GM12878 (cell line): ENCODE measurements at places on chromosomes 1 and 21. TPM values are rescaled to one million over a fixed set of nuclear protein-coding genes. Genes with fewer than 3 reads are reported as not detected.

DNA sequence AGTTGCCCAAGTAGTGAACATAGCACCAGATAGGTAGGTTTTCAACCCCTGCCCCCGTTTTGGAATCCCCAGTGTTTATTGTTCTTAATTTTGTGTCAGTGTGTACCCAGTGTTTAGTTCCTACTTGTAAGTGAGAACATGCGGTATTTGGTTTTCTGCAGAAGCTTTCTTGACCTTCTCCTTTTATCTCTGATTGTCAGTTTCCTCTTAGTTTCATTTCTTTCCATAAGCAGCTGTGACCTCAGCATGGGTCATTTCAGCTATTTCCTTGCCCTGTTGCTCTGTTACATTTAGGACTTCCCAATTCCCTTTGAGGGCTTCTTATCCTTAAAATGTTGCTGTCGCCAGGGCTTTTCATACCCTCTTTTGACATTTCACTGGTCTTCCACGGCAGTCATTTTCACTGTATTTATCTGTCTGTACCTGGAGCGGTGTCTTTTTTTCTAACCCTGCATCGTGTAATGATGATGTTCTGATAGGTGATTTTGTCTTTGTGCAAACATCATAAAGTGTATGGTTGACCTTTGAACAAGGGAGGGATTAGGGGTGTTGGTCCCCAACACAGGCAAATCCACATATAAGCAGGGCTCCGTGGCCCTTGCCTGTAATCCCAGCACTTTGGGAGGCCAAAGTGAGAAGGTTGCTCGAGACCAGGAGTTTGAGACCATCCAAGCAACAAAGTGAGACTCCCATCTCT, 15.0 kb downstream of the ITSN1 start:
- H3K27me3 ChIP-seq = no peaks in the 10 kb centered on the region
- no peak for DNase-seq
- H3K36me3 ChIP-seq = no peaks in the 10 kb centered on the region
- no peak overlapping the region for H3K27ac ChIP-seq
- H3K4me1 ChIP-seq = no peaks in the 10 kb centered on the region

Gene CLDN19
- not detected in 2 replicates for total RNA-seq

DNA sequence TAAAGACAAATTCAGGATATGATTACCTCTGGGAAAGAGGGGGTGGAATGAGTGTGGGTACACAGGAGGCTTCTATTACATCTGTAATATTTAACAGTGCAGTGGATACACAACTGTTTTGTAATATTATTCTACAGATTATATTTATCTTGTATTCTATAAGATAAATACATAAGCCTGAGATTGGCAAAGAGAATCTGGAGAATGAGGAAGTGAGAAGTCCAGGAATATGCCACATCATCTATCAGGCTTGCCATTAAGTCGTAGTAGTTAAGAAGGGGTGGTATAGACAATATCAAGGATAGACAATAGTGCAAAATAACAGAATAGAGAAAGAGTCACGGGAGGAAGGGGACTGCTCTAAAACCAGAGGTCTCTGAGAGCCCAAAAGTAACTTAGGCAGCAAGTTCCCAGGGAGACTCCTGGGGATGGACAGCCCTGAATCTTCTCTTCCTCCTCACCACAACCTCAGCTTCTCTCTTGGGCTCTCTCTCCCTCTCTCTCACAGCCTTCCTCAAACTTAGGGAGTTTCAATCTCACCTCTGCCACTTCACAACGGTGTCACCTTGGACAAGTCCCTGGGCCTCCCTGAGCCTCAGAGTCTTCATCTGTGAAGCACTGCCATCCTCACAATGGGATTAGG, 14.0 kb upstream of the PTAFR start:
- no peaks in the 10 kb centered on the region for H3K4me1 ChIP-seq
- H3K27me3 ChIP-seq = no peaks in the 10 kb centered on the region
- no peak overlapping the region for H3K4me3 ChIP-seq
- no peak overlapping the region for H3K27ac ChIP-seq

GRCh38 chr1:90924982-90925381, 96.9 kb downstream of the ZNF644 start:
- H3K27ac ChIP-seq = no peak overlapping the region
- H3K36me3 ChIP-seq = 0 out of 2 replicates have a peak, but pooled peaks cover 4% of the 10 kb centered on the region
- peaks cover under 1% of the 10 kb centered on the region; the same call in 1 of the 2 replicates for H3K4me1 ChIP-seq
- no peak for DNase-seq
- no peaks in the 10 kb centered on the region for H3K27me3 ChIP-seq

DNA sequence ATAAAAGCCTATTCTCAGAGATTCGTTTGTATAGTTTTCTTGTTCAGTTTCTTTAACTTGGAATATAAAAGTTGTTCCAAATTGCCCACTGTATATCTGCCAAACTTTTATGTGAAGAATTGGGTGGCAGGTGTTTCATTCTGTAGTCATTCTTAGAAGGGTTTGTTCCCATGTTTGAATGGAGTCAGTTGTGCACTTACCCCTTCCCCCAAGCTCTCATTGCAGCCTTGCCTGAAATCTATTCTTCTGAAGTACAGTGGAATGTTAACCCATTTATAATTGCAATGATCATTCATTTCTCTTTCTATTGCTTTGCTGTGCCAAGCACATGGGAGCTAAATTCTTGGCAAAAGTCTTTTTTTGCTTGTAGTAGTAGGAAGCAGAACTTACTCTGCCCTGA, 375.3 kb upstream of the C1orf87 start:
- DNase-seq = no peak
- H3K27me3 ChIP-seq = no peaks in the 10 kb centered on the region
- no peaks in the 10 kb centered on the region for H3K4me1 ChIP-seq
- no peak overlapping the region for H3K27ac ChIP-seq
- no peak overlapping the region for H3K4me3 ChIP-seq

DNA sequence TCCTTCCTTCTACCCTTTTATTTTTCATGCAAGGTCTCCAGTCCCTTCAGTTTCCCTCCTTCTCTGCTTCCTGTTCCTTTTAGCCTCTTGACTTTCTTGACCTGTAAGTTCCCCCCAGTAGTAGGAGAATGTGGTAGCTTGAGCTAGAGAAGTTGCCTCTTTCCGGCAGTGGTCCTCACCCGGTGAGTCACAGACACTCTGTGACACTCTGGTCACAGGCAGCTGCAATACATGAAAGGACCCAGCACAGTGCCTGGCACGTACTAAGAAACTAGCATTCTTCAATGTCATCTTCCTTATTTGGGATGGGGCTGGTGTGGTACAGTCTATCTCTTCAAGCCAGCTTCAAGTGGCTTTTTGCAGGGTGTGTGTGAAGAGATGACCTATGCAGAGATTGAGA, 16.0 kb downstream of the PFKFB2 start:
- H3K27ac ChIP-seq = no peak overlapping the region
- H3K27me3 ChIP-seq = no peaks in the 10 kb centered on the region
- no peak for DNase-seq
- H3K36me3 ChIP-seq = no peaks in the 10 kb centered on the region
- peaks cover 12% of the 10 kb centered on the region for H3K4me1 ChIP-seq
- H3K4me3 ChIP-seq = no peak overlapping the region

- DNase-seq = no peak
- H3K27me3 ChIP-seq = no peaks in the 10 kb centered on the region
- no peak overlapping the region for H3K27ac ChIP-seq
- no peaks in the 10 kb centered on the region for H3K36me3 ChIP-seq
Observed at GRCh38 chr1:81682490-81682889, 118.2 kb upstream of the ADGRL2 start.

DNA sequence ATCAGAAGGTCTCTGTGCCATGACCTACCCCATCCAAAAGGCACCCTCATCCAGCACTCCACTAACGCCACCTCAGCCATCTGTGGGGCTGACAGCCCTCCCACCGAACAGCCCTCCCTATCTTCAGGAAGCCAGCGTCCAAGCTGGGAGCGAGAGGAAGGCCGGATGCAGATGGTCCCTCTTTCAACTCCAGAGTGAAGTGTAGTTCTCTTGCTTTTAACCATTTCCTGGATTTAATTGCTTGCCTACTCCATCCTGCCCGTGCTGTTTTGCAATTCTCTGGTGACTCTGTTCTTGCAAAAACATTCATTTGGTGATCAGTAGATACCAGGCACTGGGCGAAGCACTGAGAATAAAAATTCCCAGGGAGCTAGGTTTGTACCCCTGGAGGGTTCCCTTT, 8.2 kb upstream of the DYRK1A start:
- no peak overlapping the region for H3K4me3 ChIP-seq
- no peaks in the 10 kb centered on the region for H3K36me3 ChIP-seq
- DNase-seq = no peak
- no peaks in the 10 kb centered on the region for H3K4me1 ChIP-seq
- no peaks in the 10 kb centered on the region for H3K27me3 ChIP-seq

- no peak overlapping the region for H3K27ac ChIP-seq
- H3K4me3 ChIP-seq = no peak overlapping the region
- no peaks in the 10 kb centered on the region for H3K27me3 ChIP-seq
- H3K4me1 ChIP-seq = no peaks in the 10 kb centered on the region
- no peak for DNase-seq
Observed at GRCh38 chr1:15427280-15427666, 11.0 kb upstream of the CTRC start.

Gene HSPB7
- total RNA-seq = 0.21 TPM in 1 of 2 replicates, not detected in the other

GRCh38 chr1:217048104-217048707, 325.0 kb upstream of the ESRRG start:
- H3K36me3 ChIP-seq = no peaks in the 10 kb centered on the region
- DNase-seq = no peak
- H3K27ac ChIP-seq = no peak overlapping the region
- no peaks in the 10 kb centered on the region for H3K27me3 ChIP-seq

Gene SPAG17
- not detected in 2 replicates for total RNA-seq

Gene ITLN1
- not detected in 2 replicates for total RNA-seq

GRCh38 chr1:179295164-179295755, 1.7 kb downstream of the SOAT1 start:
- no peaks in the 10 kb centered on the region for H3K27me3 ChIP-seq
- no peak for DNase-seq
- peak overlapping the region; percentile 13; the same call in 1 of the 2 replicates for H3K27ac ChIP-seq
- H3K36me3 ChIP-seq = no peaks in the 10 kb centered on the region

GRCh38 chr1:157482174-157482573, 70.1 kb downstream of the FCRL5 start:
- no peak overlapping the region for H3K4me3 ChIP-seq
- DNase-seq = no peak
- no peak overlapping the region for H3K27ac ChIP-seq

Gene C1orf115
- total RNA-seq = 4.6 and 5.0 TPM in 2 replicates

- no peak for DNase-seq
- H3K27ac ChIP-seq = peak overlapping the region; percentile 100
- peak overlapping the region; percentile 24 for H3K4me3 ChIP-seq
- H3K27me3 ChIP-seq = no peaks in the 10 kb centered on the region
Observed at GRCh38 chr1:203291201-203292096, 13.9 kb upstream of the BTG2 start.

DNA sequence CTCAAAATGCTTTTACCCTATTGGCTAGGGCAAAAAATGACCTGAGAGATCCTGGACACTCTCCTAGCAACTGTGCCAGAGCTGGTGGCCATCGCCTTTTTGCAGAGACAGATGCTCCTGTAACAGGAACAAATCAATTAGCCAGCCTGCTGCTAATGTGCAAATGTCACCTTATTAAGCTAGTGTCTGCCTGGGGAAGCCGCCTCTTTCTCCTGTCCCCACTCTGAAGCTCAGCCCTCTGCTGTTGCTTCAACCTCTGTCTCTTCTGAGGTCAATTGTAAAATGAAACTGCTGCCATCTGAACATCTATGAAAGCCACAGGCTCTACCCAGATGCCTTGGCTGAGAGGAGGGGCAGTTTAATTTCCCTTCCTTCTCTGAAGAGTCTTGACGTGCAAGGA, 85.5 kb upstream of the CACNA1E start:
- H3K27me3 ChIP-seq = no peaks in the 10 kb centered on the region
- peaks cover 20% of the 10 kb centered on the region for H3K4me1 ChIP-seq
- no peaks in the 10 kb centered on the region for H3K36me3 ChIP-seq
- DNase-seq = peak; percentile 34
- H3K4me3 ChIP-seq = no peak overlapping the region

DNA sequence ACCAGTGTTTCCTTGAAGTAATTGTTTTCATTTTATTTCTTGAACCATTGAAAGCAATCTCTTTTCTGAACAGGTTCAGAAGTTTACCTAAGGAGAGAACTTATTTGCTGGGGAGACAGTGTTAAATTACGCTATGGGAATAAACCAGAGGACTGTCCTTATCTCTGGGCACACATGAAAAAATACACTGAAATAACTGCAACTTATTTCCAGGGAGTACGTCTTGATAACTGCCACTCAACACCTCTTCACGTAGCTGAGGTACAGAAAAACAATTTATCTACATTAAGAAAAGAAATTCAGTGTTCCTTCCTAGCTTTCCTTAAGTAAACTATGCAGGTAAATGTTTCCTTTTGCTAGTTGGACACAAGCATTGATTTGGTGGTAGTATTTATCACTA, 27.4 kb downstream of the AGL start:
- no peak overlapping the region for H3K27ac ChIP-seq
- H3K36me3 ChIP-seq = peaks cover 11% of the 10 kb centered on the region; the same call in 1 of the 2 replicates
- DNase-seq = no peak
- H3K4me3 ChIP-seq = no peak overlapping the region
- H3K27me3 ChIP-seq = no peaks in the 10 kb centered on the region
- H3K4me1 ChIP-seq = no peaks in the 10 kb centered on the region

GRCh38 chr1:19661721-19662228, 2.9 kb upstream of the HTR6 start:
- peaks cover 6% of the 10 kb centered on the region; the same call in 1 of the 2 replicates for H3K4me1 ChIP-seq
- H3K4me3 ChIP-seq = no peak overlapping the region
- no peak overlapping the region for H3K27ac ChIP-seq
- H3K27me3 ChIP-seq = peaks cover 2% of the 10 kb centered on the region; the same call in 1 of the 2 replicates
- DNase-seq = no peak

- no peak for DNase-seq
- H3K36me3 ChIP-seq = no peaks in the 10 kb centered on the region
- no peaks in the 10 kb centered on the region for H3K27me3 ChIP-seq
- no peaks in the 10 kb centered on the region for H3K4me1 ChIP-seq
- no peak overlapping the region for H3K4me3 ChIP-seq
Observed at GRCh38 chr1:62781841-62782543, 1.9 kb upstream of the ATG4C start.

Gene TNN
- 0.10 TPM in 1 of 2 replicates, not detected in the other for total RNA-seq

DNA sequence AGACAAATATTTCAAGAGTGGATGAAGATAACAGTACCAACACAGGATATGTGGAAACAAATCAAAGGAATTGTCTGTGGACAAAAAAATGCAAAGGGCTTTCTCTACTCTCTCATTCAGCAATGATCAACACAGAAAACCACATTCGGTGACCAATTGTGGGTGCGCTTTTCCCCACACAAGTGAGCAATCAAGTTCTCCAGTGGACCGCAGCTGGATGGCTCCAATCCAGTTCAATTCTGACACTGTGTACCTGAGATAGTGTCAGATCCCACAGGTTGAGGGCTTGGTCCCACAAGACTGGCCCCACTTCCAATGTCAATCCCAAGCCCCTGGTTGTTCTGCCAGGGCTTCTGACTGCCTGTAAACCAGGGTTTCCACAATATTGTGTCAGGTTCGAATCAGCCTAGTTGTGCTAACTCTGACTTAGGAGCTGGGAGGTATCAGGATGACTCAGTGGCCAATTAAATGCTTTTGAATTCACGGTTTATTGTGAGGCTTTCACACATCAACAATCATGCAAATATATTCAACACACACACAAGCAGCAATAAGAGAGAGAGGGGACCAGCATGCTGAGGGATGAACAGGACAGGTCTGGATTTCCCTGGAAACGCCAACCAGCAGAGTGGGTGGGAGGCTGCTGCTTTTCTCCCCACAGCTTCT, 87.0 kb upstream of the BTG3 start:
- no peaks in the 10 kb centered on the region for H3K36me3 ChIP-seq
- H3K4me1 ChIP-seq = peaks cover 9% of the 10 kb centered on the region
- no peak overlapping the region for H3K4me3 ChIP-seq
- peak; percentile 74 for DNase-seq
- no peak overlapping the region for H3K27ac ChIP-seq

- no peak overlapping the region for H3K4me3 ChIP-seq
- peaks cover 2% of the 10 kb centered on the region; the same call in 1 of the 2 replicates for H3K36me3 ChIP-seq
- no peak overlapping the region for H3K27ac ChIP-seq
- 0 out of 2 replicates have a peak, but pooled peaks cover 4% of the 10 kb centered on the region for H3K4me1 ChIP-seq
Observed at GRCh38 chr1:179334440-179334839, 31.3 kb upstream of the AXDND1 start.

- H3K27ac ChIP-seq = no peak overlapping the region
- H3K4me1 ChIP-seq = no peaks in the 10 kb centered on the region
- no peaks in the 10 kb centered on the region for H3K27me3 ChIP-seq
- no peaks in the 10 kb centered on the region for H3K36me3 ChIP-seq
Observed at GRCh38 chr1:18875796-18876128, 16.3 kb upstream of the TAS1R2 start.
